ENCODE measurements at places on chromosomes 11 and 22. TPM values are rescaled to one million over a fixed set of nuclear protein-coding genes. Genes with fewer than 3 reads are reported as not detected.

The DERL3 gene
- total RNA-seq: 0.60 TPM

The USP2 gene
- total RNA-seq: 0.68 TPM

The SLC36A4 gene
- 17.0 TPM for total RNA-seq

The LMO2 gene
- 1.1 TPM for total RNA-seq

The YPEL1 gene
- 0.30 TPM for total RNA-seq

Data from A549 treated with GW870086 at 1 μM for 4 hours (cell line).